ENCODE measurements at places on chromosomes 3 and 15. TPM values are rescaled to one million over a fixed set of nuclear protein-coding genes. Genes with fewer than 3 reads are reported as not detected.

The BRK1 gene
- total RNA-seq, result 113 TPM

The LINGO1 gene
- not detected for total RNA-seq

The TBC1D2B gene
- total RNA-seq, result 30.6 TPM

The SLC12A1 gene
- total RNA-seq, result not detected

The MME gene
- total RNA-seq, result 388 TPM

The TLNRD1 gene
- 24.3 TPM for total RNA-seq

The ZNF660 gene
- total RNA-seq, result 2.9 TPM

The CHRNA7 gene
- 0.63 TPM for total RNA-seq

The RBSN gene
- 18.7 TPM for total RNA-seq

The SKIL gene
- total RNA-seq, result 29.0 TPM

The GABRR3 gene
- not detected for total RNA-seq

The CORO2B gene
- total RNA-seq, result 18.3 TPM

The RCCD1 gene
- 23.5 TPM for total RNA-seq

DNA sequence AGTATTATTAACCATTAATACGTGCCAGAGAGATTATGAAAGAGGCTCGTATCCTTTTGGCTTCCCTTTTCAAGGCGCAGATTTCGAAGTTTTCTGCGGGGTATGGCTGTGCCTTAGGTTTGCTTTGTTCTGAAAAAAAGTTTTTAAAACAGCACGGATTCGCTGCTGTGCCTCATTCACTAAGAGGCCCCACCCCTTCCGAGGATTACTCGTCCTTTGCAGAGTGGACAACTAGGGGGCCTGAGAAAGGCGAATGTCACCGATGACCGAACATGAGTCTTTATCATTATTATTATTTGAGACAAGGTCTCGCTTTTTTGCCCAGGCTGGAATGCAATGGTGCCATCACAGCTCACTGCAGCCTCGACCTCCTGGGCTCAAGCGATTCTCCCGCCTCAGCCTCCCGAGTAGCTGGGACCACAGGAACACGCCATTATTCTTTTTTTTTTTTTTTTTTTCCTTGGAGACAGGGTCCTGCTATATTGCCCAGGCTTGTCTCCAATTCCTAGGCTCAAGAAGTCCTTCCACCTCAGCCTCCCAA is 684 bp upstream of the RPS27L start:
- peak; percentile 85 for DNase-seq

DNA sequence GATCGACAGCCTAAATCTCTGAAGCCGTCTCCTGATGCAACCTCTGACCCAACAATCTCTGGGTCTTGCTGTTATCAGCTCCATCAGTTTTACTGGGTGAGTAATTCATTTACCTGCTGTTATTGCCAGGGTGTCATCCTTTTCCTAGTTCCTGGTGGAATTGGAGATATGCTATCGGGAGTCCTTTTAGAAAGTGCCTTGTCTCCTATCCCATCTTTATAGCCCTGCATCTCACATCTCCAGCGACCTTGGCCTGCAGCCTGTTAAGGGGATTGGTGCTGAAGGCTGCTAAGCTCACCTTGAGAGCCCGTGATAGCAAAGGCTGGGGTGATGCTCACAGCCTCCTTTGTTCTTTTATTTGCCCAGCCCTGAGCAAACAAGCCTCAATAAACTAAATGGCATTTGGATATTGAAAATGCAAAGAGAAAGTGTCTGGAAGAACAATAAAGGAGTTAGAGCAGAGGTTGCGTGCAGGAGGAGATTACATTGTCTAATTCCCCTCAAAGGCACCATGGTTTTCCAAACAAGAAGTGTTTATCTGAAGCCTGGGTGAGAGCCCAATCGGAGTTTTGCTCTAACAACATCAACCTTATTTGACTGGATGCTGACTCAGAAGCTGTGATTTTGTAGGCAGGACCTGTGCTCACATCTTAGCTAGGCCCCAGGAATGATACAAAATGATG is 101.8 kb downstream of the RPLP1 start:
- DNase-seq, result no peak

DNA sequence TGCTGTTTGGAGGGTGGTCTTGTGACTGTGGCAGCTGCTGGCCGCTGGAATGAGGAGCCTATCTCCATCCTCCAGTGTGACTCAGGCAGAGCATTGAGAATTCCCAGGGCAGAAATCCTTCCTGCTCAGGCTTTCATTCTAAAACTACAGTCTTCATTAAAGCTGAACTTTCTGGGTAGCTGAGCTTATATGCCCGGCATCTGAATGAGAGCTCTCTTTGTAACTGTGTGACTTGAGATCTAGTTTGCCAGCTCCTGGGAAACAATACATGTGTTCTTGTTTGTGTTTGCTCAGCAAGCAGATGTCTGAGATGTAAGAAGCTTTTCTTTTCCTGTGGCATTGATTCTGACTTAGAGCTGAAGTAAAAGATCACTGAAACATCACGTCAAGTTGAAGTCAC is 22.4 kb downstream of the RLBP1 start:
- no peak for DNase-seq

GRCh38 chr3:73774645-73775044 is 149.9 kb upstream of the PDZRN3 start:
- DNase-seq, result no peak

GRCh38 chr3:158820521-158820920 is 18.7 kb downstream of the MFSD1 start:
- no peak for DNase-seq

DNA sequence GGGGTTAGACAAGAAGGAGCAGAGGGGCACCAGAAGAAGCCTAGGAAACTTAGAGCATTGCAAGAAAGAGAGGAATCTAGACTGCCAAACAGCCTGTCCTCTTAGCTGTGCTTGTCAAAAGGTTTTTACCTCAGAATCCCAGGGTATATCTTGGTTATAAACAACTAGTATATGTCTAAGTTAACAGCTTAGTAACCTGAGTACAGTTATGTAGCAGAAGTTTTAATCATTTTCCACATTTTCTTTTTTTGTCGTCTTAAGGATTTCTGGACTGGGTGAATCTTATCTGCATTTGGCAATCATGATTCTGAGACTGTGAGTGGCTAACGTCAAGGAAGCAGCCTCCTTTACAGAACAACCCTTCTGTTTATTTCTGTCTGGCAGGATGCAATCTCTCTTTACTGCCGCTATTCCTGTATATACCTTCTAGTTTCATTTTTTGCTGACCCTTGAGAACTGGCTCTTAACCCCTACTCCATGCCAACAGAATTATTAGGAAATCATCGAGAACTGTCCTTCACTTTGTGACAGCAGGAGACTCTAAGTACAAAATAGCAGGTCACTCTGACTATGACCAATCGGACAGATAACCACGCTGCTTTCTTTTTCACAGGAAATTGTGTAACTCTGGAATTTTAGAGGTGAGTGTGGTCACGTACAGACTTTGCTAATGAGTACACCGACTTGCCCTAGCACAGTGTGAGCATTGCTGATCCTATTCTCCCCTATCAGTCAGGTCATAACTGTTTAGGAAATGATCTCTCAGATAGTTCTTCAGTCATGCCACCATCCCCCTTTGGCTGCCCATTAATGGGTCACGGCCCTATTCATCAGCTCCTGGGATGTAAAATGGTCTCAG is 3.3 kb upstream of the CP start:
- DNase-seq, result peak; percentile 83

GRCh38 chr3:171688002-171688401 is 122.3 kb downstream of the PLD1 start:
- no peak for DNase-seq

DNA sequence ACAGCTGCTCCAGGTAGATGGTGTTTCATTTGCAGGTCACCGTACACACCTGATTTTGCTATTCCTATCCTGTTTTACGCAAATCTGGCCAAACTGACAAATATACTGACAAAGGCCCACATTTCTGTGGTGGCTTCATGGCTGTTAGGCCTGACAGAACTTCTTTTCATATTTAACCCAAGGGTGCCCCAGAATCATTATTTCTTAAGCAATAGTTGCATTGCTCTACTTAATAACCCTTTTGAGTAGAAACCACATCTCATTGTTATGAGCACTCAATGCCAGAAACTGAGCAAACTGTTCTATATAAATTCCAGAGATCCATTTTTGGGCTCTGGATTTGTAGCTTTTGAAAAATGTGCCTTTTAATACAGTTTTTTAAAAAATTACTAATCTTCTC is 19.4 kb downstream of the ASTE1 start:
- DNase-seq, result no peak

DNA sequence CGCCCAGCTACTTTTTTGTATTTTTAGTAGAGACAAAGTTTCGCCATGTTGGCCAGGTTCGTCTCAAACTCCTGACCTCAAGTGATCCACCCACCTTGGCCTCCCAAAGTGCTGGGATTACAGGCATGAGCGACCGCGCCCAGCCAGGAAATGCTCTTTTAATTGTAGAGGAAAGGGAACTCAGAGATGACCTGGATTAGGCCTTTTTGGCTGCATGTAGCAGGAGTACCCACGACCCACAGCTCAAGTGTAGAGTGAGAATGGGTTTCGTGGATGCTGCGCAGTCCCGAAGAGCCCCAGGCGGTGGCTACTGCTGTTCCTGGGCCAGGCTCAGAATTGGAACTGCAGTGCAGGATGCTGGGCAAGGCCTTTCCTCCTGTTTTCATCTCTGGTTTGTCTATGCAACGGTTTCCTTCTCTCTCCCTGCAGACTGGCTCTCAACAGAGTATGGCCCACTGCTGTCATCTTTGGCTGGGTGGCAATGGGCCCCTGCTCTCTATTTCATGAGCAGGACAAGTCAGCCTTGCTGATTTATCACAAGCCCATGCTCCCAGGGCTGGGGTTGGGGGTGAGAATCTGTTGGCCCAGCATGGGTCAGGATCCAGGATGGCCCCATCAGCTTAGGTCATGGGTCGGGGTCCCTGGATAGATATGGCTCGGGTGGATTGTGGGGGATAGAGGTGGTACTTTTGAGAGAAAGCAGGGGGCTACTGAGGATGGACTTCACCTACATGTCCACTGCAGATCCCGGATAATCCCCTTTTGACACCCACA is 51.2 kb downstream of the GASK1A start:
- no peak for DNase-seq

- DNase-seq, result no peak
Measured at GRCh38 chr3:117630469-117630868, 920.9 kb downstream of the TUSC7 start.

GRCh38 chr3:113111011-113111707 is 100.2 kb upstream of the BOC start:
- DNase-seq, result no peak

- DNase-seq, result peak; percentile 8
Measured at GRCh38 chr3:119918992-119919933, 137.4 kb downstream of the NR1I2 start.

DNA sequence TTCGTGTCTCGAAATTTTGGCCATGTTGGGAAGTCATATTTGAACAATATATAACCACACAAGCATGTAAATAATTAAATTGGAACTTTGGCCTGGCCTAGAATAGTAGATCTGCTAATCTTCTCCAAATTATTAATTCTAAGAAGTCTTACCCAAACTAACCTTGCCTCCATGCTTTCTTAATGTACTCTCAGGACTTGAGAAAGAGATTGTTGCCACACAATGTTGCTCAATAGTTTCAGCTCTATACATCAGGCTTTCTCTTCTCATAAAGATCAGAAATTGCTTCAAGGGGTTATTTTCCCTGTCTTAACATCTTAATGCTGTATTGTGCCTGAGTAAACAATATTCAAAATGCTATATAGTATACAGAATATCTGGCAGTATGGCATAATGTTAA is 202.7 kb upstream of the LRIG1 start:
- DNase-seq, result no peak

DNA sequence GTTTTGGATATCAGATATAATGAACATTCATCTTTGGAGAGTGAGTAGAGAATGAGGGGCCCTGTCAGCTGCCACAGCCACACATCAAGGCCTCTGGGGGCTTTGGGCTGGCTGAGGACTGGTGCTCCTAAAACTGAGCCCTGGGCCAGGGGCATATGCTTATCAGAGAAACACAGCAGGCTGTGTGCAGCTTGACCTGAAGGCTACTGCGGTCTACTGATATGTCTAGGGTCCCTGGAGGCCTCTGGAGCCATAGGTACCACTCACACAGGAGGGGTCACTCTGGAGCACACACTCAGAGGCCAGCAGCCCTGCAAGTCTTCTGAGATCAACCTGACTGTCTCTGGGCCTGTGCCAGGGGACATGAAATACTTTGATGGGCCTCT is 7.6 kb downstream of the TF start:
- DNase-seq, result no peak

DNA sequence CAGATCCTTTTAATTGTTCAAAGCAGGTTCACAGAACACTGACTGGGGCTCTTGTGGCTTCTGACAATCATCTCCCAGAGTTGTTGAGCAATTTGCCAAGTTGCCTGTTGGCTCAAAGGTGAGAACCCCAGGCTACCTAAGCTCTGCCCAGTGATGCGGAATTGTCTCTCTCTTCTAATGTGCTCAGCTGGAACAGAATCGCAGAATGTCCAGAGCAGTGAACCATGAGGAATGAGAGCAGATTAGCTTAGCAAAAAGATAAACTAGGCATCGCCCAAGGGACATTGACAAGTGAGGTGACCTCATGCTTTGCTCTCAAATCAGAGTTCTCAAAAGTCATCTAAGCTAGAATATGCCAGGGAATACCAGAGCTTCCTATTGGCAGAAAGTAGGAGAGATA is 148.1 kb downstream of the WDR76 start:
- no peak for DNase-seq

GRCh38 chr3:141076036-141076773 is 25.1 kb downstream of the SPSB4 start:
- DNase-seq, result no peak

DNA sequence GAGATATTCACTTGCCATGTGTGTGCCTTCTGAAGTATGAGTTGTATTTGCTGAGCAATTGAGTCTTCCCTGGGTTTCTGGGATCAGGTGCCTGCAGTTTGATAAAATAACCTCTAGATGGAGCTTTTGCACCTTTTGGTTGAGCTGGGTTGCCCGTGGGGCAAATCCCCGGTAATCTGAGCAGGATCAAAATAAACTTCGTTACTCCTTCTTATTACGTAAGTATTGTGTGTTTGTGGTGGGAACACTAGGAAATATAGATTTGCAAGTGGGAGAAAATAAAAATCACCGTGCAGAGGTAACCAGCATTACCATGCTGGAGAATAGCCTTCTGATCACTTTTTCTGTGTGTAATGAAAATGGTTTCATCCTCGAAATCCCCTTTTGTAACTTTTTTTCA is 277.4 kb upstream of the NR2E3 start:
- DNase-seq, result peak; percentile 35

DNA sequence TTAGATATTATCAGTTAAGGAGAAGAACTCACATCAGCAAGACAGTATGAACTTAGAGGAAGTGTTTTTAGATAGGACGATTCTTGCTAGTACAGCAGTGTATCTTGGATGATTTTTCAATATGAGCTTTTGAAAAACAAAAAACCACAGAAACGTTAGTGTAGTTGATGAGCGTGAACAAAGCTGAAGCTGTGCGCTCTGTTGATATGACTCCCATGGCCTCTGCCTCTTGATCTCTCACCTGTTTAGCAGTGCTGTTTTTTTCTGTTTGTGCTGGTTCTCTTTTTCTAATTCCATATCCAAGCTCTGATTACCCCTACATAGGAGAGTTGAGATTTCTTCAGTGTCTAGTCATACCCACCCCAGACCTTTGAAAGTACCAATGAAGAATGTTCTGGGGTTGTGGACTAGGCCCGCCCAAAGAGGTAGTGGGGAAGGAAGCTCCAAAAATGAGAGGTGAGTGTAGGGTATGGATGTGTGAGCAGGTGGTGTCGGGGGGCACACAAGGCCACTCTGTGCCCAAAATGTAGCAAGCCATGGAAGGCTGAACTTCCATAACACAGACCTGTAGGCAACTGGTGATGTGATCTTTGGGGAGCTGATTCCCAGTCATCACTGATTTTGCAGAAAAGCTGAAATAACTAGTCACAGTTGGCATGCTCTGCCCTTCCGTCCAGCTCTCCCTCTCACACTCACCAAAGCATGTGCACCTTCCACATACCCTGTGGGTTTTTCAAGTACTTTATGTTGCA is 20.0 kb upstream of the CMTM7 start:
- DNase-seq, result no peak
